ENCODE measurements at places on chromosomes 13 and 19. TPM values are rescaled to one million over a fixed set of nuclear protein-coding genes. Genes with fewer than 3 reads are reported as not detected.

- no peaks in the 10 kb centered on the region for H3K4me1 ChIP-seq
- H3K4me3 ChIP-seq: no peak overlapping the region
- DNase-seq: no peak
- no peaks in the 10 kb centered on the region for H3K27me3 ChIP-seq
These were observed 291.3 kb downstream of the MTUS2 start for GRCh38 chr13:29111446-29111845.

GRCh38 chr19:55492362-55492944 is 4.2 kb downstream of the SSC5D start:
- H3K4me3 ChIP-seq: no peak overlapping the region
- DNase-seq: no peak
- H3K4me1 ChIP-seq: no peaks in the 10 kb centered on the region
- no peaks in the 10 kb centered on the region for H3K36me3 ChIP-seq

GRCh38 chr19:41882568-41883462 is at the start of gene ARHGEF1:
TSS of gene ARHGEF1 (plus strand) at chr19:41883184. CDS start at chr19:41888083, 4,899 bp downstream.
- peak within 1 kb of the TSS; percentile 90 for H3K27ac ChIP-seq
- peak; percentile 56 for DNase-seq
- peaks cover 62% of the 10 kb centered on the region for H3K4me1 ChIP-seq
- peak within 1 kb of the TSS; percentile 100 for H3K4me3 ChIP-seq
- H3K27me3 ChIP-seq: no peaks in the 10 kb centered on the region

DNA sequence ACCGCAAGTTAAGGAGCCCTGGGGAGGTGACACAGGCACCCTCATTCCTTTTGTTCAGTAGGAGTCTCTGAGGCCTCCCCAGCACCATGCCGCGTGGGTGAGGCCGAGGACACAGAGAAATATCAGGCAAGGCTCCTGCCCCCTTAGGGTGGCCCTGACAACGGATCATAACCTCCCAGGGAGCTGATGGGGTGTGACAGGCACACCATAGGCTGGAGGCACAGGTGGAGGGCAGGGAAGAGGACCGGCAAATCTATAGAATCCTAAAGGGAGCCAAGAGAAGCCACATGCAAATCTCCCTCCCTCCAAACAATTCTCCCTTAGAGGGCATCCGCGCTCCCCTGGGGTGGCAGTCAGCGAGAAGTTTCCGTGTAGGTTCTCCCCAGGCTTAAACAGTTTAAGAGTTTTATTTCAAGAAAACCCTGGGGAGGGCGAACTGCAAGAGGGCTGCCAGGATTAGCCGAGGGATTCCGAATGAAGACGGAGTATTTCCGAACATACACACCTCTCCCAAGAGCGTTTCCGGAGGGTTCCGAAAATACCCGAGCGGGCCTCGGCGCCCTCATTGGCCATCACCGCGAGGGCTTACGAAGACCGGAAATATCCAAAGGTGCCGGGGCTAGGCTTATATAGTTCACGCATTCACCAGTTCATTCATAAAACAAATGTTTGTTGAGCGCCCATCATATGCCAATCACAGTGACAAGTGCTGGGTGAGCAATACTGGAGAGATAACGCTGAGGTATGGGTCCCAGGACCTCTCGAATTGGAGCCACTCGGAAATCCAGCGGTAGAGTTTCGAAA is 610 bp upstream of the RPL28 start:
- peak overlapping the region; percentile 99 for H3K4me3 ChIP-seq
- peak; percentile 93 for DNase-seq
- peaks cover 56% of the 10 kb centered on the region for H3K4me1 ChIP-seq
- H3K27ac ChIP-seq: peak overlapping the region; percentile 99
- H3K36me3 ChIP-seq: peaks cover 28% of the 10 kb centered on the region
- H3K27me3 ChIP-seq: no peaks in the 10 kb centered on the region

Gene REEP6
- 2.0 TPM for total RNA-seq

GRCh38 chr19:42313096-42313839 is at the start of gene TMEM145:
TSS of gene TMEM145 (plus strand) at chr19:42313309. CDS start at chr19:42313377, 68 bp downstream.
- H3K36me3 ChIP-seq: no peaks in the 10 kb centered on the region
- peaks cover 28% of the 10 kb centered on the region for H3K27me3 ChIP-seq
- H3K4me3 ChIP-seq: peak within 1 kb of the TSS; percentile 19
- no peak within 1 kb of the TSS for H3K27ac ChIP-seq
- peaks cover 8% of the 10 kb centered on the region for H3K4me1 ChIP-seq
- no peak for DNase-seq

Gene PSG5
- not detected for total RNA-seq

GRCh38 chr13:93289053-93289452 is 62.4 kb downstream of the GPC6 start:
- H3K27me3 ChIP-seq: no peaks in the 10 kb centered on the region
- no peak for DNase-seq
- H3K27ac ChIP-seq: no peak overlapping the region

GRCh38 chr13:33550885-33551284 is 265.3 kb upstream of the STARD13 start:
- no peak overlapping the region for H3K27ac ChIP-seq
- no peaks in the 10 kb centered on the region for H3K36me3 ChIP-seq

- H3K4me1 ChIP-seq: peaks cover 5% of the 10 kb centered on the region
- no peaks in the 10 kb centered on the region for H3K27me3 ChIP-seq
- no peak overlapping the region for H3K4me3 ChIP-seq
- no peak overlapping the region for H3K27ac ChIP-seq
These were observed 6.8 kb downstream of the BIVM start for GRCh38 chr13:102805680-102806079.

DNA sequence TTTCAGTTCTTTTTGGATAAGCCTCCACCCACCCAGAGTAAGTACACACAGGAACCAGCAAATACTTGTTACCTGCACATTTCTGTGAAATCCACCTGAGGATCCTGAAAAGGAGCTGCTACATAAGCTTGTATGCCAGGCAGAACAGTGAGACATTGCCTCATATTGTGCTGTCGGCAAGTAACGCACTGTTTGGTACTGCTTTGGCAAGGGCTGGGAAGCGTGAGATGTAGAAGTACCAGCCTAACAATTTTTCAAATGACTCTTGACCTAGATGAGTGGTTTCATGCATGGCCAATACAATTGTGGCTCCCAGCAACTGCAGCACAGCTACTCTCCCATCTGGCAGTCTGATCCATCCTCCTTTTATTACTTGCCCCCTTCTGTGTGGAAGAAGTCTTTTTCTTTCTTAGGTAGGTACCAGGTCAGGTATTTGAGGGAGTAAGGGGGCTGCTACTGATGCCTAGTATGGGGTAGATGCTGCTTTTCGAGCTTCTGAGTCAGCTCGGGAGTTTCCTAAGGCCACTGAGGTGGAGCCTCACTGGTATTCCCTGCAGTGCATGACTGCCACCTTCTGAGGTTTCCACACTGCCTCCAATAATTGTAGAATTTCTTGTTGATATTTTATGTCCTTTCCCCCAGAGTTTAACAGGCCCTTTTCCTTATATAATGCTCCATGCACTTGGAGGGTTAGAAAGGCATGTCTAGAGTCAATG is 52.2 kb downstream of the ZNF737 start:
- no peaks in the 10 kb centered on the region for H3K4me1 ChIP-seq
- H3K36me3 ChIP-seq: no peaks in the 10 kb centered on the region
- no peak for DNase-seq

GRCh38 chr19:58477130-58477529 is 978 bp downstream of the ZNF446 start:
- peaks cover 15% of the 10 kb centered on the region for H3K4me1 ChIP-seq
- H3K27me3 ChIP-seq: no peaks in the 10 kb centered on the region
- H3K27ac ChIP-seq: peak overlapping the region; percentile 95
- peaks cover 15% of the 10 kb centered on the region for H3K36me3 ChIP-seq

GRCh38 chr13:48930918-48931317 is 44.8 kb upstream of the FNDC3A start:
- H3K4me3 ChIP-seq: no peak overlapping the region
- DNase-seq: no peak
- H3K27ac ChIP-seq: no peak overlapping the region
- H3K27me3 ChIP-seq: no peaks in the 10 kb centered on the region

DNA sequence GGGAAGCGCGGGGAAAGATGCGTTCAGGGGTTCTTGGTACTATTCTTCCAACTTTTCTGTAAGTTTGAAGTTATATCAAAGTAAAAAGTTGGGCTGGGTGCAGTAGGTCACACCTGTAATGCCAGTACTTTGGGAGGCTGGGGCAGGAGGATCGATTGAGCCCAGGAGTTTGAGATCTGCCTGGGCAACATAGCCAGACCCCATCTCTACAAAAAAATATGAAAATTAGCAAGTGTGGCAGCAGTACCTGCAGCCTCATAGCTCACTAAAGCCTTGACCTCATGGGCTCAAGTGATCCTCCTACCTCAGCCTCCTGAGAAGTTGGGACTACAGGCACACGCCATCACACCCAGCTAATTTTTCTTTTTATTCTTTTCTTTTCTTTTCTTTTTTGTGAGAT is 12.4 kb upstream of the ZNF77 start:
- no peak for DNase-seq
- no peak overlapping the region for H3K4me3 ChIP-seq
- no peaks in the 10 kb centered on the region for H3K36me3 ChIP-seq
- H3K4me1 ChIP-seq: peaks cover under 1% of the 10 kb centered on the region
- no peak overlapping the region for H3K27ac ChIP-seq

Gene ZNF443
- 4.6 TPM for total RNA-seq

Gene HOMER3
- total RNA-seq: 1.3 TPM

Gene TRIM28
- total RNA-seq: 715 TPM

Gene DAND5
- total RNA-seq: not detected

- H3K4me1 ChIP-seq: peaks cover 21% of the 10 kb centered on the region
- no peak for DNase-seq
- peak overlapping the region; percentile 73 for H3K27ac ChIP-seq
- H3K4me3 ChIP-seq: peak overlapping the region; percentile 43
These were observed 8.1 kb upstream of the ARRDC2 start for GRCh38 chr19:17999684-18000479.

Gene A1BG
- 16.8 TPM for total RNA-seq

- H3K36me3 ChIP-seq: no peaks in the 10 kb centered on the region
- peak; percentile 35 for DNase-seq
- H3K27ac ChIP-seq: no peak overlapping the region
These were observed 2.9 kb downstream of the HTR2A start for GRCh38 chr13:46893798-46894560.

- H3K27me3 ChIP-seq: no peaks in the 10 kb centered on the region
- H3K36me3 ChIP-seq: no peaks in the 10 kb centered on the region
- H3K4me3 ChIP-seq: no peak overlapping the region
- no peak for DNase-seq
- no peaks in the 10 kb centered on the region for H3K4me1 ChIP-seq
- H3K27ac ChIP-seq: no peak overlapping the region
These were observed 472.1 kb upstream of the TSHZ3 start for GRCh38 chr19:31821346-31821745.

Gene GPC6
- not detected for total RNA-seq

DNA sequence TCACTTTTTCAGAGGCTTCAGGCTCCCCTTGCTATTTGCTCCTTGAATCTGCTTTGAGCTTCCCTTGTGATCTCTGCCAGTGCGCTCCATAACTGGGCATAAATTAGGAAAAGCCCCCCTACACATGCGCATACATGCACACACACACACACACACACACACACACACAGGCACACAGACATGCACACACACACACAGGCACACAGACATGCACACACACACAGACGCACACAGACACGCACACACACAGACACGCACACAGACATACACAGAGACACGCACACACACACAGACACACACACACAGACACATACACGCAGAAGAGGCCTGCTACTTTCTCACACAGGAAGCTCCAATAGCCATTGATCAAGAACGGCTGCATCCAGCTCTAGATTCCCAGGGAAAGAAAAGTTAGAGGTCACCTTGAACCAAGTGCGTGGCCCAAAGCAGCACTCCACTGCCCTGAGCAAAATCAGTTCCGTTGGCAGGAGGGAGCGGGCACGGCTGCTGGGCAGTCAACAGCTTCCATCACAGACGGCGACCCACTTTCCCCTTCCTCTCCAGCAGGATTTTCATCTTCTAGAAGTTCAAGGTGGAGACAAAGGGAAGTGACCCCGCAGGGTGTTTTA is 145.6 kb downstream of the DPF1 start:
- H3K27ac ChIP-seq: no peak overlapping the region
- no peaks in the 10 kb centered on the region for H3K36me3 ChIP-seq
- no peaks in the 10 kb centered on the region for H3K27me3 ChIP-seq
- H3K4me1 ChIP-seq: no peaks in the 10 kb centered on the region
- DNase-seq: no peak

GRCh38 chr13:94997126-94997525 is 284.8 kb upstream of the SOX21 start:
- no peak overlapping the region for H3K27ac ChIP-seq
- no peaks in the 10 kb centered on the region for H3K4me1 ChIP-seq
- DNase-seq: no peak
- H3K27me3 ChIP-seq: no peaks in the 10 kb centered on the region

DNA sequence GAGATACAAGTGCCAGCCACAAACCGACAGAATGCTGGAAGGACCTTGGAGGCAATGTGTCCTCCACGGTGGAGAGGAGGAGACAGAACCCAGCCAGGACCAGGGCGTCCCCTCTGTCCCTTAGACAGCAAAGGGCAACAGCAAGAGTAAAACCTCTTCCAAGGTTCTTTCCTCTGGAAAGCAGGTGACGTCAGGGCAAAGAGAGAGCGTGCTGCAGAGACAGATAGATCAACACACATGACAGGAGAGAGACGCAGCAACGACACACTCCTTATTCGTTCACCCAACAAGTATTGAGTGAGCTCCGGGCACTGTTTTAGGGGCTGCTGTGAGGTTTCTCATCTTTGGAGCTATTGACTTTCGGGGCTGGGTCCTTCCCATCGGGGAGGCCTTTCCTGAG is 1.3 kb upstream of the GALP start:
- H3K27me3 ChIP-seq: no peaks in the 10 kb centered on the region
- H3K27ac ChIP-seq: no peak overlapping the region
- no peak for DNase-seq
- no peak overlapping the region for H3K4me3 ChIP-seq
- H3K36me3 ChIP-seq: no peaks in the 10 kb centered on the region
- H3K4me1 ChIP-seq: no peaks in the 10 kb centered on the region

DNA sequence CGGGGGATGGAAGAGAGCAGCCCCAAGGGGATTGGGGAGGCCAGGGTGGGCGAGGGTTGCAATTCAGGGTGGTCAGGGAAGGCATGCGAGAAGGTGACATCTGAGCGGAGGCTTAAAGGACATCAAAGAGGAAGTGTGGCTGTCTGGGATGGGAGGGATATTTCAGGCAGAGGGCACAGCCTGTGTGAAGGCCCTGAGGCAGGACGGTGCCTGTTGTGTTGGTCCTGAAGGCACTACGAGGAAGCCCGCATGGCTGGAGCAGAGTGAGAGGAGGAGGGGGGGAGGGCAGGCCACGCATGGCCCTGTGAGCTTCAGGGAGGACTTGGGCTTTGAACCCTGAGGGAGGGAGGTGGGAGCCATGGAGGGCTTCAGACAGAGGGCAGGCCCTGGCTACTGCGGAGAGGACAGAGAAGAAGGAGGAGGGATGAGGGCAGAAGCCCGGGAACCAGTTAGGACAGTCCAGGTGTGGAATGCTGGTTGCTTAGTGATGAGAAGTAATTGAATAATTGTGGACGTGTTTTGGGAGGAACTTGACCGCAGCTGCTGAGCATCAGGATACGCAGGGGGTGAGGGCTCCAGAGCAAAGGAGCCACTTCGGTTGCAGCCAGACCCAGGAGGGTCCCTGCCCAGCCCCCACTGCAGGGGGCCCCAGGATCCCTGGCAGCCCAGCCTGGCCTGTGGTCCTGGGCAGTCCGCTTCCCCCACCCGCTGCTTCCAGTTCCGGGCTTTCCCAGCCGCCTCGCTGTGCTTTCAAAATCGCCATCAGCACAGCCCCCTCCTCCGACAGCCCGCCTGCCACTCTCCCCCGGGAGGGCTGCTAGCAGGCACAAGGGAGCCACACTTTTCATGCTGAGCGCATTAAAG is 6.2 kb downstream of the TLE6 start:
- no peaks in the 10 kb centered on the region for H3K27me3 ChIP-seq
- DNase-seq: no peak
